ENCODE measurements at places on chromosomes 7 and 10.
A peak's percentile ranks its signal among the peaks of the same experiment; 100 is the strongest.

DNA sequence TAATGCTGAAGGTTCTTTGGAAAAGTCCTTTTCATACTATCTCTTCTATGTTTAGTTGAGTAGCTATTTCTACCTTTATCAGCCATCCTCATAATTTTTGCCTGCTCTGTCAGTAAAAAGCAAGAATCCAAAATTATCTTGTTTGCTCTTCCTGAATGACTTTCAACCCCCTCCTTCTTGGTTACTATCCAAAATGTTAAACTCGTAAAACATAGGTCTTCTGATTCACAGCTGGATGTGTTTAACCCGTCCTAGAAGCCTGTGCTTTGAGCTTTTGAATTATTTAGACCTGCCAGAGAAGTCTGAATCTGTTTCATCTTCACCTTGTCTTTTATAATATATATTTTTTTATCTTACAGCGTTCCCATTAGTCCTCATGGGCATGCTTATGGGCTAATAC, 136.4 kb upstream of the MDFIC start:
- DNase-seq, result no peak

- no peak for DNase-seq
Observed at GRCh38 chr10:8224591-8224990, 170.1 kb downstream of the GATA3 start.

GRCh38 chr7:95104739-95105138, 197.3 kb downstream of the PPP1R9A start:
- no peak for DNase-seq

DNA sequence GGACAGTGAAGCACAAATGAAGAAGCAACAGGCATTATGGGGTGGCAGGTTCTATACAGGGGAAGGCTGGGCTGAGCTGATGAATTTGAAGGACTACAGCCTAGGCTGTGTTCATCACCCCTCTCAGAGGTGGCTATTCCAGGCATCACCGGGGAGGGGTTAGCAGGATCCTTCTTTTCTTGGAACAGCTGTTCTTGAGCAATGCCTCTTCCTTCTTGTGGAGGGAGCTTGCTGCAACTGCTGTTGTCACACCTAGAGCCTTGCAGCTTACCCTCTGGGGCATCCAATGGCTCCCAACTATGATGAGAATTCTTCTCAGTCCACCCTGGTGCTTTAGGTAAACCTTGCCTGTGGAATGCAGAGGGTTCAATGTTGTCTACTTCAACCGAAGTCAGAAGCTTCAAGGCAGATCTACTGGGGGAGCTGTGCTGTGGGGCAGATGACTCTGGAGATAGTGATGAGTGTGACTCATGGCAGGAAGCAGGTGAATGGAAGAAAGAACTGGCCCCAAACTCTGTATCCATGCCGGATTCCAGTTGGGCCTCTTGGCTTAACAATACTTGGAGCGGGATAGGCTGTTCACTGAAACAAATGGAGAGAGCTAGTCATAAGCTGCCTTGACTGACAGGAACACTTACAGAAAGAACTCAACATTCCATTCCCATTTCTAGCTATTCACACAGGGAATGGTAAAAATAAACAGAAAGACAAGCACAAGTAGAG, 21.5 kb upstream of the PPP3CB start:
- DNase-seq, result peak; percentile 25

- DNase-seq, result no peak
Observed at GRCh38 chr10:117047947-117048346, 43.0 kb upstream of the SHTN1 start.
